Activated CD8-positive, alpha-beta memory T cell treated with anti-CD3 and anti-CD28 coated beads for 36 hours (primary cell): ENCODE measurements at places on chromosomes 6 and 20. TPM values are rescaled to one million over a fixed set of nuclear protein-coding genes. Genes with fewer than 3 reads are reported as not detected.

VWA7 gene
- total RNA-seq: 1.6 TPM

PCNA gene
- 669 TPM for total RNA-seq

TFAP2A gene
- total RNA-seq: not detected

PRL gene
- total RNA-seq: not detected

ANGPT4 gene
- not detected for total RNA-seq

C6orf47 gene
- total RNA-seq: 17.6 TPM

ADGB gene
- 0.52 TPM for total RNA-seq

MYMX gene
- total RNA-seq: not detected

C6orf15 gene
- total RNA-seq: not detected

SCGN gene
- not detected for total RNA-seq

RWDD2A gene
- 1.6 TPM for total RNA-seq

VSX1 gene
- not detected for total RNA-seq

IL17A gene
- total RNA-seq: 0.78 TPM

GPX5 gene
- total RNA-seq: not detected

SPATS1 gene
- not detected for total RNA-seq
